ENCODE measurements at places on chromosomes 7 and 10.

GRCh38 chr7:47636433-47637175 is 54.7 kb upstream of the TNS3 start:
- no peak for DNase-seq

DNA sequence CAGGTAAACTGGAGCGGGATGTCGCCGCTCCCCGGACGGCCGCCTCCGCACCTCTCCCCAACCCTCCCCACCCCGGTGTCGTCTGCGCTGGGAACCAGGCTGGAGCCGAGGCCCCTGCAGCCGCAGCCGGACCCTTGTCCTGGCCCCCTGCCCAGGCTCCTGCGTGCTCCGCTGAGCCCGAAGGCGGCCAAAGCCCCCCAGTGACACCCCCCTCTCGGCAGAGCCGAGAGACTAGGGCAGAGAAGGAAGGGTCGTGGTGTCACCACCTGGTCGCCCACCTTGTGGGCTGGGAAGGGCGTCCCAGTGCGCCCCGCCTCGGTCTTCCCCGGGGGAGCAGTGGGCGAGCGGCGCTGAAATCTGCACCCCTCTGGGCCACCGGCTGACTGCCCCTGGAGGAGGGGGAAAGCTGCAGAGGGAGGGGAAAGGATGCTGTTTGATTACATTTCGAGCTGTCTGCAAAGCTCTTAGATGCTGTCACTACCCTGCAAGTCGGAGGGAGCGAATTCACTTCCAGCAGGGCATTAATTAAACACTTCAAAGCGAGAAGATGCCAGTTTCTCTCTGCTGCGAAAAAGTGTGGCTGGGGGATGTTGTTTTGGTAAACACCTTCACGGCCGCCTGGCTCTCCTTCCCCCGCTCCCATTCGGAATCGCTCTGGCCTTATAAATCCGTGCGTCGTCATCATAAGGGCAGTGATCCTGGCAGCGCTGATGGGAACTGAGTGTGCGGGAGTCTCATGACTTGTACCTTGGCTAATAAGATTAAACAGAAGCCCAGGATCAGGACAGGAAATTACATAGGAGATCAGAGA is 622 bp downstream of the DYNC1I1 start:
- no peak for DNase-seq

- DNase-seq, result no peak
Observed at GRCh38 chr7:1269336-1269890, 36.7 kb downstream of the UNCX start.

GRCh38 chr10:97771055-97771891 is 526 bp downstream of the SFRP5 start:
- DNase-seq, result no peak

- no peak for DNase-seq
Observed at GRCh38 chr7:92850516-92850915, 14.1 kb upstream of the CDK6 start.

DNA sequence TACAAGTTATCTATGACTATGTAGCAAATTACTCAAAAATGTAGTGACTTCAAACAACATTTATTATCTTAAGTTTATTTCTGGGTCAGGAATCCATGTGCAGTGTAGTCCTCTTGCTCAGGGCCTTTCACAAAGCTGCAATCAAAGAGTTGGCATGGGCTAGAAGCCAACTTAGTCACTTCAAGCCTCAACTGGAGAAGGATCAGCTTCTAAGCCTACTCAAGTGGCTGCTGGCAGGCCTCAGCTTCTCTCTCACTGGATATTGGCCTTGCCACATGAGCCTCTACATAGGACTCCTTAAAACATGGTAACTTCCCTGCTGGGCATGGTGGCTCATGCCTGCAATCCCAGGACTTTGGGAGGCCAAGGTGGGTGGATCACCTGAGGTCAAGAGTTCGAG is 5.0 kb upstream of the NFE2L3 start:
- DNase-seq, result no peak

GRCh38 chr7:71868797-71869196 is 543.3 kb downstream of the CALN1 start:
- DNase-seq, result no peak

GRCh38 chr7:71860572-71860971 is 551.6 kb downstream of the CALN1 start:
- no peak for DNase-seq

DNA sequence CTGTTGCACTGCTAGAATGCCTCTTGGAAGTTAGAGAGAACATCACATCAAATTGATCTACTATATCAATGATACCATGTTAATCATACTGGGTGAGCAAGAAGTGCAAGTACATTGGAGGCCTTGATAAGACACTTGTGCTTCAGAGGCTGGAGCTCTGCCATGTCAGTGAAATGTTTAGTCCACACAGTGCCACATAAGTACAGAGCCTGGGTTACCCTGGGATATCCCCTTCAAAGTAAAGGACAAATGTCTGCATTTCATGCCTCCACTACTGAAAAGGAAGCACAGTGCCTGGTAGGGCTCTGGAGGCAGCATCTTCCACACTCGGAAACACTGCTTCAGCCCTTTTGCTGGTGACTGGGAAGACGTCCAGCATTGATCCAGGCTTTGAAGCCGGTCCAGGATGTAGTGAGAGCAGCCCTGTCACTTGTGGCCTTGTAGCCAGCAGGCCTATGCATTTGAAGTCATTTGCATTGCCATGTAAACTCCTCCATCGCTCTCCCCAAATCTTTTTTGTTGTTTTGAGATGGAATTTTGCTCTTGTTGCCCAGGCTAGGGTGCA is 15.7 kb upstream of the STN1 start:
- no peak for DNase-seq

DNA sequence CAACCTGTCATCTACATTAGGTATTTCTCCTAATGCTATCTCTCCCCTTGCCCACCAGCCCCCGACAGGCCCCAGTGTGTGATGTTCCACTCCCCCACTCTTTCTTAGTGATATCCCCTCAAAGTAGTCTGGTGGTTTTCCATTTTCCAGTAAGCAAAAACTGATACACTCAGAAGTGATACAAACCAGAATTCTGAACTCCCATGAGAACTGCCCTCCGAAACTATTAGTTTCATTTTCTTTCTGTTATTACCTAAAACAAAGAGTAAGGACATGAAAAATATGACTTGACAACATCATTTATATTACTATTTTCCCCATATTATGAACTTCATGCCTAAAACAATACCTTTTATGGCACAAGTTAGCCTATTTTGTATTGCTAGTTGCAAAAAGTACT is 175.0 kb downstream of the OTUD1 start:
- DNase-seq, result no peak

- no peak for DNase-seq
Observed at GRCh38 chr10:86365346-86366032, 1.1 kb downstream of the GRID1 start.
